ENCODE measurements at places on chromosomes 3 and 15.

GRCh38 chr3:95334461-95334860, 1271.6 kb downstream of the NSUN3 start:
- DNase-seq, result no peak

GRCh38 chr3:138768946-138769345, 65.8 kb downstream of the PIK3CB start:
- peak; percentile 63 for DNase-seq

DNA sequence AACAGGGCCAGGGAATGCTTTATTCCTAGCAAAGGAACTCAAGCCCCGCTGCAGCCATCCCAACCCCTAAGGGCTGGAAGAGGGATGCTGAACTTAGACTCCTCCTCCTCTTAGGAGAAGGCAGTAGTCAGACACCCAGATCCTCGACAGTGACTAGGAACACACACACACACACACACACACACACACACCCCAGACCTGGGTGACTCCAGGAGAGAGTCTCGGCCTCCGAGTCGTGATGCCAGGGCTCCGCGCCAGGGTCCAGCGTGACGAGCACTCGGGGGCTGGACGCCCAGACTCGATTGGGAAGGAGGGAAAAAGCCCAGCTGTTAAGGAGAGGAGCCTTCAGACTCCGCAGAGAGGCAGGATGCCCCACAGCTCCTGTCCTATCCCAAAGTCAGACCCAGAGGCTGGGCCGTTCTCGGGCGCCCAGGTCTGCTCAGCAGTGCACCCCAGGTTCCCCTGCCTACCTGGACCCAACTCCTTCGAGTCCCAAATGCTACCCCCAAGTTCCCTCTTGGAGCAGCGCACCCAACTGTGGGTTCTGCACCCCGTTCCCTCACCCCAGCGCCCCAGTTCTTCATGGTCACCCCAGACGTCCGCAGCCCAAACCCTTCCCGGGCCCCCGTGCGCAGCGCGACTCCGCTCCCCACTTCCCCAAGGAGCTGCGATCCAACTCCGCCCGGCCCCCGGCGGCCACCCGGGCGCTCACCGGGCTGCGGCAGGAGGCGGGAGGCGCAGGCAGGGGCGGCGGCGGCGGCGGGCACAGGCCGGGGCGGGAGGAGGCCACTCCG, 421 bp downstream of the BMF start:
- DNase-seq, result peak; percentile 87

DNA sequence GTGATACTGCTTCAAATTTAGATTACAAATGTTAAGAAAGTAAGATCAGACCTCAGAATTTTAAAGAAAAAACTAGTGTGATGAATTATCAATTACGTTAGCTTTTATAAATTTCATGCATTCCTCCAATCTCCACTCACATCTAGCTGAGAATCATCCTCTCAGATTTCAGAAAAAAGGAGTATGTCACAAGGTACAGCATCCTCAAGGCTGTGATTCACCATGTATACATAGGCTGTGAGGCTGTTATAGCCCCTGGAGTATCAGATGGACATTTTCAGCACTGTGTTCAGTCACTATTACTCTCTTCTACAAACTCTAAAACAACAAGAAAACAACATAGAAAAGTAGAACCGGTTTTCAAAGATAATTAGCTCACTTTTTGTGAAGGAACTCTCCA, 214.4 kb downstream of the PCCB start:
- DNase-seq, result no peak

GRCh38 chr3:139227165-139227564, 116.7 kb upstream of the MRPS22 start:
- DNase-seq, result no peak

DNA sequence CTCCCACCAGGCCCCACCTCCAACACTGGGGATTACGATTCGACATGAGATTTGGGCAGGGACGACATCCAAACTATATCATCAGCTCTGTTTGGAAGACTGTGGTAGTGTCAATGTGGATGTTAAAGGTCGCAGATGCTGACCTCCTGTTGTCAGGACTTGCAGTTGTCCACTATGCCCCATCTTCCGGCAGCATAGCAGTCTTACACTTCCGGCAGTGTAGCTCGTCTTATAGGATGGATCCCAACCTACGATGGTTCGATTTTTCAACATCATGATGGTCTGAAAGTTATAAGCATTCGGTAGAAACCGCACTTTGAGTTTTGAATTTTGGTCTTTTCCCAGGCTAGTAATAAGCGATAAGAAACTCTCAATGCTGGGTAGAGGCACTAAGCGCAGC, 20.6 kb downstream of the CLRN1 start:
- no peak for DNase-seq

- no peak for DNase-seq
Observed at GRCh38 chr3:123789760-123790159, 94.4 kb downstream of the MYLK start.

GRCh38 chr3:24222165-24222805, 272.4 kb downstream of the THRB start:
- no peak for DNase-seq

DNA sequence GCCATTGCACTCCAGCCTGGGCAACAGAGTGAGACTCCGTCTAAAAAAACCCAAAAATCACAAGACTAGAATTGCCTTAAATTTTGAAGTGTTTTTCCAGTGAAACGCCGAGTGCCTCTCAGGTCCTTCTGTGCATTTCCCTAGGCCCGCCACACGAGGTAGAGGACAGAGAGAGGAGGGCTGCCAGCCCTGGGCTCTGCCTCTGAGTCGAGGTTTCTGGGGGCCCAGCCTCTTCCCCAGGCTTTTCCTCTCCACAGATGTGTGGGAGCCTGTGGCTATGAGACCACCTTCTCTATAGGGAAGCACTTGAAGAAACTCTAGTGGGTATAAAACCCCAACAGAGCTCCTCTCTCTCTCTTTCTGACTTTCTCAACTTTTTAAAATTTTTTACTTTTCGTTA, 10.9 kb upstream of the EHD4 start:
- no peak for DNase-seq

- no peak for DNase-seq
Observed at GRCh38 chr3:154954757-154955156, 125.4 kb upstream of the MME start.

DNA sequence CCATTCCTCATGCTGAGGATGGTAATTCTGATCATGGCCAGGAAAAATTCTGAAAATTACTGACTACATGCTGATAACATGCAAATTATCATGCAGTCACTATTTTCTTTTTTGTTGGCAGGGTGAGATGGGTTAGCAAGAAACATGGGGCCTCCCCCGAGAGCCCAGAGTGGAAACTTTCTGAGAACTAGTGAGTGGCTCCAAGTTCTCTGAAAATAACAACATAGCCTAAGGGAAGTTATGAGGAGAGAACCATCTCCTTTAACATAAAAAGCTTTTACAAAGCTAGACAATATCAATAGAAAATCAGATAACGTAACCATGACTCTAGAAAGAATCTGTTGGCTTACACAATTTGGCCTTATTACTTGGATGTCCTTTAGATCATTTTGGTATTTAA, 254.2 kb downstream of the PLOD2 start:
- DNase-seq, result peak; percentile 51

GRCh38 chr3:171193693-171194092, 167.2 kb upstream of the SLC2A2 start:
- no peak for DNase-seq

- no peak for DNase-seq
Observed at GRCh38 chr3:64108231-64108630, 84.9 kb upstream of the PSMD6 start.

DNA sequence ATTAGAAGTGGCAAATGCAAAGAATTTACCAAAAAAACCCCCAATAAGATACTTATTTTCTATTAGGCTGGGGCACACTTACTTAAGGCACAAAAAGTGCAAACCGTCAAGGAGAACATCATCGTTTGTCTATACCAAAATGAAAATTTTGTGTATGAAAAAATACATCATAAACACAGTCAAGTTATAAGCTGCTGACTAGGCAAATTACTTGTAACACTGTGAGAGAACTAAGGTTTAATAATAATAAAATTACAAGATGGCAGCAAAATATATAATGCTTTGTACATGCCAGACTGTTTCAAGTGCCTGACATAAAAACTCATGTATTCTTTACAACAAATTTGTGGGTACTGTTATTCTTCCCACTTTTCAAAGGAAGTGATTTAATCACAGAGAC, 297.2 kb upstream of the CRBN start:
- DNase-seq, result no peak

- peak; percentile 81 for DNase-seq
Observed at GRCh38 chr3:69385723-69386555, at the start of gene FRMD4B. FRMD4B (minus strand) TSS chr3:69386088; CDS start chr3:69385989, 99 bp downstream.

- peak; percentile 39 for DNase-seq
Observed at GRCh38 chr15:45199136-45199810, 11.5 kb upstream of the SHF start.

DNA sequence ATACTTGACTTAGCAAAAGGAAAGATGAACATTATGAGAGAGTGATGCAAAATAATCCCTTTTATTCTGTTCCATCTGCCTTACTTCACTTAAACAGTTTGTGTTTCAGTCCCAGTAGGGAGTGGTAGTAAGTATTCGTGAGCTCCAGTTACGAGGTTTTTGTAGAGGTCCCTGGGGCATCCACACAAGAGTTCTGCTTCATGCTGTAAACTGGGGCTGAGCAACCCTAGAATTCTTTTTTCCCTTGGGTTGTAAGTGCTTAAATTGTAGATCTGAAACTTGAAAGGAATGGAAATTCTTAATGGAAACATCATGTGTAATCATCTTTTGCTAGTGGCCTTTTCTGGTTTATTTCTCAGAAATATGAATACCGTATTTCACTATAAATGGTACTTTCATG, 79.5 kb downstream of the SEMA6D start:
- DNase-seq, result peak; percentile 25

GRCh38 chr15:58487041-58487723, 55.4 kb downstream of the LIPC start:
- DNase-seq, result no peak

GRCh38 chr15:55238877-55239276, 42.1 kb upstream of the RSL24D1 start:
- no peak for DNase-seq

DNA sequence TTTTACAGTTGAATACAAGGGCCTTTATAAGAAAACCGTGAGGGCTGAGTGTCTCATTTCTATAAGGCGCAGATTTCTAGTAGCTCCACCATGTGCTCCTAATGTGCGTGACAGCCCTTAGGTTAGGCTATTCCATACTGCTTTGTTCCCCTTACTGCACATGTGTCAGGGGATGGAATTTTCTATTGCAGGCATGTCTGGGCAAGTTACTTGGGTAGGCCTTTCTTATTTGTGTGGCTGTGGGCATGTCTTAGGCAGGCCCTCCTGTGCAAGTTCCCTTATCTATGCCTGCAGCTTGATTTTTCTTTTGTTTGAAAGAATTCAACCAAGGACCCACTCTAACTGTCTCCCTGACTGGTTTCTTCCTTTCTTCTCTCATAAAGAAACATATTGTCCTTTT, 434.2 kb upstream of the CNTN3 start:
- no peak for DNase-seq

DNA sequence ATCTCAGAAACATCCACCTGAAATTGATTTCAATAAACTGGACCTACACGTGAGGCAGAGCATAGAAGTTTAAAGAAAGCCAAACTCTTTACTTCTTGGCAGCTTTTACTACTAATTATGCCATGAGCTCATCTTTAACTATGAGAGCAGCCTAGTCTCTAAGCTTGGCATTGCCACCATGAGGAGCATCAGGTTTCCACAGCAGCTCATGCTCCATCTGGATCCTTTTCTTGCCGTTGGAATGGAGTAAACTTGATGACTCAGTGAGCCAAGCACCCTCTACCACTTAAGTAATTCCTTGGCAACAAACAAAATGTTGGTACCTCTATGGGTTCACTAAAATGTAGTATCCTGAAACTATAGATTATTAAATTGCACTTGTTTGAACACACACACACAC, 583.2 kb downstream of the EPHA3 start:
- DNase-seq, result no peak

DNA sequence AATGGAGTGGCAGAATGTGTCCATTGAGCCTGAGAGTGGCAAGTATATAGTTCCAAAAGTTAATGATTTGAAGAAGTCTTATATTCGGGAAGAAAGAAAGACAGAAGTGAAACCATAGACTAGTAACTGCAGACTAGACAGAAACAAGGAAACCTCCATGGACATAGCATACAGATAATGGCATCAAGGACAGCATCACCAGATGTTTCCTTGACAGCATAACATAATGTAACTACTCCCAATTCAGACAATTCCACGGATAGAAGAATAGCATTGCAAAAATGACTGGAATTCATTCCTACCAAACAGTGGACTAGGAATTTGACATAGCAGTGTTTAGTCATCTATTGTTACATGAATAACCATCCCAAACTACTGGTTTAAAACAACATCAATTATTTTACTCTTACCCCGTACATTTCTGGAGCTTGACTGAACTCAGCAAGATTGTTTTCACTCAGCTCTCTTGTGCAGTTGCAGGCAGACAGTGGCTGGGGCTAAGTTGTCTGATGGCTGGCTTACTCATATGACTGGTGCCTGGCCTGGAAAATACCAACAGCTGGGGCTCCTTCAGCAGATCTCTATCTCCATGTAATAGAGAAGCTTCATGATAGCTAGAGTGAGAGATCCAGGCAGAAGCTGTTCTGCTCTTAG, 109.7 kb upstream of the GADL1 start:
- DNase-seq, result peak; percentile 53

DNA sequence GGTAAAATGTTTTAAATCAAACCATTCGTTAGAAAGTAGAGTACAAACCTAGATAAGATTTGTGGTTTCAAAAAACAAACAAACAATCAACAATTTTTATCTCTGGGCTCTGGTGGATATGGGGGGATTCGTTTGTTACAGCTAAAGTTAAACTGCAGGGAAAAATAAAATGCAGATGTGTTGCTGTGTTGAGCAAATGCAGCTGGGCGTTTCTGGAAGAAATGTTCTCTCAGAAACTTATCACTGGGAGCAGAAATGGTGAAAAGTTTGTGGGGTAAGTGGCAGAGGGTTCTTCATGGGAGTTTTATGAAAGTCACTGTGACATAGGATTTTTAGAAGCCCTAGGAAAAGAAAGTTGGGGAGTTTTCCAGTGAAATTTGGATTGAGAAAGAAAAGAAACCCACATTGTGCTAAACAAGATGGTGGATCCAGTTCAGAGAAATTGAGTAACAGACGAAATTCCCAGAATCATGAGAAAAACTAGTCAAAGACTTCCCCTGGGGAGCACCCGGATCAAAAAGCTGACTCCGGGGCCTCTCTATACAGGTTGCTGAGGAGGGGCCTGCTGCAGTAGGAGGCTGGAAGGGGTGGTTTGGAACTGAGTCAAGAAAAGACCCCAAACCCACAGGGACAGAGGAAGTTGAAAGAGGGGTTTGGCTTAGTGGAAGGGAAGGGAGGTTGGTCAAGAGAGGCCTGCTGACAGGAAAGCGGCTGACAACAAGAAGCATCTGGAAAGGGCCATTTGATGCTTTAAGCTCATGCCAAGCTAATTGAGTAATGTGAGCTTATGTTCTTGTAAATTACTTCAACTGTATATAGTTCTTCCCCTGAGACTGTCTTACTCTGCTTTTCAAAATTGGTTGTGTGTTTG, 108.7 kb downstream of the RARB start:
- peak; percentile 72 for DNase-seq

GRCh38 chr3:187186375-187186774, 10.9 kb upstream of the RTP1 start:
- DNase-seq, result no peak
